Activated CD4-positive, CD25-positive, alpha-beta regulatory T cell treated with anti-CD3 and anti-CD28 coated beads, Interleukin-2, amount 50 U/mL, for 16 hours (primary cell): ENCODE measurements at places on chromosomes 3 and 15.

- DNase-seq: no peak
Observed at GRCh38 chr15:88985547-88986393, 72.6 kb upstream of the MFGE8 start.

DNA sequence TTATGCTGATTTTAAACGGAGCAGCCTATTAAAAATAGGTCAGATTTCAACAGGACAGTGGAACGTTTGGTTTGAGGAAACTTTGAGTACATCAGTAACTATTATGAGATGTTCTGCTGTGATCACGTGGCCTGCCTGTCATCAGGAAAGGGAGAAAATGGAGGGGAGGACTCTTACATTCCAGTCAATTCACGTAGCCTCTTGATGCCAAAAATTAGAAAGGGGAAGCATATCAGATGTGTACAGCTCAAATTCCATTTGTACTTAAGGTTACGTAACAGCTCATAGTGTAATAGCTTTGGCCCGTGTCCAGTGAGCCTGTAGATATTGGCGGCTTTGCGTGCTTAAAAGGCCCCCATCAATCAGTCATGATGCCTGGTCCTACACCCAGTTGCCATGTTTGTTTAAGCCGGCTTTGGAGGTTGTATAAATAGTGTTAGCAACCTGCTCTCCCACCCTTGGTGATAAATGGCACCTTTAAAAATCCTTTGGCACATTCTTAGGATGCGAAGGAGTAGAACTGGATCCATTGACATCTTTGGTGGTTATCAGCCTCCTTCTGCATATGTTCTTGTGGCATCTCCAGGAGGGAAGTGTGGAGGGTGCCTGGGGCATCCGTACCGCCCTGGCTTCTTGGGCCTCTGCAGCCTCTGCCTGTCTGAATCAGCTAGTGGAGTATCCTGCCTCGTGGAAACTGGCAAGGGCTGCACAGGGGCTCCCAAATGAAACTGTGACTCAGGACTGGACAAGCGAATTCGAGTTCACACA, 163.9 kb downstream of the THSD4 start:
- DNase-seq: no peak

DNA sequence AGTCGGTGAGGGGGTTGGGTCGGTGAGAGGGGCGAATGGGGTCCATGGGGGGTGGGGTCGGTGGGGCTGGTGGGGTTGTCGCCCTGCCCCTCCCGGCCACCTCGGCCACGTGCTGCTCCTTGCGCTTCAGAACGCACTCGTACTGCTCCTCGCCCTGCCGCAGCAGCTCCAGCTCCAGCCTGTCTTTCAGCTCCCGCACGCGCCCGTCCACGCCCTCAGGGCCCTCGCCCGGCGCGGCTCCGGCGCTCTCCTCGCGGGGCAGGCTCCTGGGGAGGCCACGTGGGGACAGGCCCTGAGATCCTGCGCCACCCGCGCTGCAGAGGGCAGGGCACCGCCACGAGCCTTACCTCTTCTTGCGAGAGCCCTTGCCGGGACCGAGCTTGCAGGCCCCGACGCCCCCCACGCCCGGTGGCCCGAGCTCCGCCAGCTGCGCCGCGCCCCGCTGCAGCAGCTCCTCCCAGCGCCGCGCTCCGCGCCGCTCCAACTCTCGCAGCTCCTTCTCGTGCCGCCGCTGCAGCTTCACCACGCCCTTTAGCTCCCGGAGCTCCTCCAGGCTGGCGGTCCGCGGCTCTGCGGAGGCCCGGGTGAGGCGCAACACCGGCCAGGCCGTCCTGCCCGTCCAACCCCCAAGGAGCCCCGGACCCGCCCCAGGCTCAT, 8.2 kb upstream of the ANKRD63 start:
- no peak for DNase-seq

- no peak for DNase-seq
Observed at GRCh38 chr15:62400778-62401177, 235.7 kb upstream of the C2CD4B start.

DNA sequence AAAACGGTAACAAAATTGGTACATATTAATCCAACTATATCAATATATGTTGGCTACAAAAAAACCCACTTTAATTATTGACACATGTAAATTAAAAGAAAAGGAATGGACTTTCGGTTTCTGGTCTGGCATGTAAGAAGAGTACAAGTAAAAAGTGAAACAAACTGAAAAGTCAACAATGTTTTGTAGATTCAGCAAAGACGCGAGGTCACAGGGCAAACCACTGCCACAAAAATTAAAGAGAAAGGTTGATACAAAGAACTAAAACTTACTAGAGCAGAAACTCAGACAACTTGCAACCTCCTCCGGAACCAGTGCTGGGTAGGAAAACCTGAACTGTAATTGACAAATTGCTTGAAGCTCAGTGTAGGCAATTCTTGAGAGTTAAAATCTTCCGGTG, 110.6 kb upstream of the ARPP21 start:
- no peak for DNase-seq

DNA sequence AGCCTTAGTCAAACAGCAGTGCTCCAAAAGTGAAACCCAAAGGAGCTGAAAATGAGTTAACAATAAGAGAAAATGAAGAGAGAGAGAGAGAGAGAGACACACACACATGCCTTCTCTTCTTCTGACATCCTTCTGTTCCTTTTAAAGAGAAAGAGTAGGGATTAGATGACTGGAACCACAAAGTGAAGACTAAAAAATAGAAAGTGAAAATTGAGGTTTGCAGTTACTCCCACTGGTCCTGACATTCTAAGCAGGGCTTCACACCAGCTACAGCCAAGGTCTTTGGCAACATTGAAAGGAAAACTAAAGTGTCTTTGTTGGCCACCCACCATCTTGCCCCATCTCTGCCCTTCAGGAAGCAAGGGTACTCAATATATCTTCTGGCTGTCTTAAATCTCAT, 59.2 kb downstream of the USP50 start:
- DNase-seq: no peak

DNA sequence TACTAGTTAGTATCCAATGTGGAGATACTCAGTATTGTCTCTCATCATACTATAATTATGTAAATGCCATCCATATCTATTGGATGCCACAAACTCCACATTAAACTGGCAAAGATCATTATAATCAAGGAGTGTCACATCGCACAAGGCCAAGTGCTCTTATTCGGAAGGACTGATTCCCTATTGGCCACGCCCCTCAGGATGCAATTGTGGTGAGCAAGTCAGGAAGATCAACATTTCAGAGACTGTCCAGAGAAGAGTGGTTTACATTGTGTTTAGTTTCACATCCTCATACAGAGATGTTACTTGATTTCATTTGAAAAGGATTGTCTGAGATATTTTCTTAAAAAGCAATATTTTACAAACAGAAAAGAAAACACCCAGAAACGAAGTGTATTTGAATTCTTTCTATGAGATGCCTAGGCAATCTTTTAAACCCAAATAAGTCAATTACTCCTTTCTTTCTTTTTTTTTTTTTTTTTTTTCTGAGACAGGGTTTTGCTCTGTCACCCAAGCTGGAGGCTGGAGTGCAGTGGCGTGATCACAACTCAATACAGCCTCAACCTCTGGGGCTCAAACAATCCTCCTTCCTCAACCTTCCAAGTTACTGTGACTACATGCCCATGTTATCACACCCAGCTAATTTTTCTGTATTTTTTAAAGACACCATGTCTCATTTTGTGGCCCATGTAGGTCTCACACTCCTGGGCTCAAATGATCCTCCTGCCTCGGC, 369.1 kb downstream of the RBMS3 start:
- no peak for DNase-seq

DNA sequence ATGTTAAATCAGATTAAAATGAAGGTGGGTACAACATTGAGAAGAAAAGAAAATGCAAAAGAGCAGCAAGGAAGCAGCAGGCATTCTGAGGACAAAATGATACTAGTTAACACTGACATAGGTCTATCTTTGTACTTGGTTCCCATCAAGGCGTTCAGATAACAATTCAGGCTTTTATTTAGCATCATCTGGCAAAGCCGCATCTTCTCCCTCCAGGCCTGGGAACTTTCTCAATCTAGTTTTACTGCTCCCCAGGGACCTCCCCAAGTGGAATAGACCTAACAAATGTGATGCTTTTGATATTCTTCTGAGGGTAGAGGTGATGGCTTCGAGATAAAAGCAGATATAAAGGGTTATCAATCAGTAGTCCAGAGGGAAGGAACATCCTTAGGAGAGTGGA, 130.6 kb downstream of the C3orf38 start:
- no peak for DNase-seq

DNA sequence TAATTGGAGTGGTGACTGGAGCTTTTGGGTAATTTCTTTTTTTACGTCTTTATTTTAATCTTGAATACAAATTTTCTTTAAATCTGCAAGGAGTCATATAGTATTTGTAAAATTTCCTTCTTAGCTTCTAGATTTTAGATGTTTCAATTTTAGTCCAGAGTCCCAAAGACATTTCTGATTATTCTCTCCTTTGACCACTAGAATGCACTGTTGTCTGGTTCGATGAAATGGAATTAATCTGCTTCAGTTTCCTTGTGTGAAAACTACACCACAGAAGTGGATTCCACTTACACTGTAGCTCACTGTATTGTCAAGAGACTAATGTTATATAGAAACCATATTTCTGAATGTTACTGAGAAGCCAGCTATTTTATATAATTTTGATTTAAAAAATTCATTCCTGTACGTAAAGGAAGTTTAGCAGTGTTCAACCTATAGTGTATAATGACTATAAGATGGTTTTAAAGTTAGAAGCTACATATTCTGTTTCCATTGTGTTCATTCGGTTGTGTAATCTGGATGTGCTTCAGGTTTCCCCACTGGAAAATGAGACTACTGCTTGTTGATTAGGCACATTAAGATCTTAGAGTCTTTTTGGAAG, 6.1 kb downstream of the GRAMD1C start:
- DNase-seq: no peak

GRCh38 chr3:181382656-181383055, 329.1 kb upstream of the SOX2 start:
- DNase-seq: no peak

- no peak for DNase-seq
Observed at GRCh38 chr3:130546920-130547679, 30.1 kb downstream of the COL6A6 start.

- no peak for DNase-seq
Observed at GRCh38 chr3:135147657-135148056, 352.6 kb downstream of the EPHB1 start.

DNA sequence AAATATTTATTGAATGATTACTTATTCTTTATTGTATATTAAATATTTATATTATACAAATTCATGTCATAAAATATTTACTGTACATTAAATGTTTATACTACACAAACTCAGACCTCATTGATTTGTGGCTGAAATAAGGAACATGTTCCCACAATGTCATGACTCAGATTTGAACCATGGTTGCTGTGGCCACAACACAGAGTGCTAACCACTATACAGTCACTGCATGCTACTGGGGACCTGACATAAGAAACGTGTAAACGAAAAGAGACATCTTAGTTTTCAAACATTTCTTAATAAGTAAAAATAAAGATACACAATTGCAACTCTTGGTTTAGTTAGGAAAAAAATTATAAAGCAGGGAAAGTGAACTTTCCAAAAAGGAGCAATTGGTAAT, 99.1 kb upstream of the AGTR1 start:
- no peak for DNase-seq

- DNase-seq: no peak
Observed at GRCh38 chr15:68887120-68887519, 43.2 kb upstream of the SPESP1 start.

DNA sequence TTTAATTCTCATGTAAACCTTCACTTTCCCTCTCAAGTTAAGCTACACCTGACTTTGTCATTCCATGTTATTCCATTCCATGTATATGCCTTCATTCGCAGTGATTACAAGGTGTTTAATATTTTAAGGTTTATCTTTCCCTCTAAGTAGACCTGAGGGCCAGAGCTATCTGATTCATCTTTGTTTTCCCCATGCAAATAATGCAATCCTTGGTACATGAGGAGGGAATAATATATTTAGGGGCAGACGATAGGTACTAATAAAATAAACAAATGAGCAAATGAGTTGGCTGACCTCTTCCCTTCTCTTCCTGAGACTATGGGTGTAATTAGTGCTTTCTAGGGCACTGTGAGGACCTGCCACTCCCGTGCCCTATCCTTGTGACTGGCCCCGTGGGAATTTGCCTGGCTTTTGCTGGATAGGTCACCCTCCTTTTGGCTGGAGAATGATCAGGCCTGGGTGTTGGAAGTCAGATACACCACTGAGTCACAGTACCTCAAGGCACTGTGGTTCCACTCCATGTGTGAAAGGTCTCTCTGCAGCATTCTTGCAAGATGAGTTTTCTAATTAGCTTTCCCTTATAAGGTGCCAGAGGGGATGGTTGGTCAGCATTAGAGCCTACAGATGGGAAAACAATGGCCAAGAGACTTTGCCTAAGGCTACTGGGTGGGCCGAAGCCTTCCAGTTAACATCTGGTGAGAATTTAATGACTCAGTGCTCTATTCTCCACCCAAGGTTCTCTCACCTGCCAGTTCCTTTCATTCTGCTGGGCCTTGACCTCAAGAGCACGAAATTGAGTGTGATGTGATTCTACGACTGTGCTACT, 183.2 kb downstream of the P3H2 start:
- DNase-seq: no peak

GRCh38 chr3:168086541-168087260, 9.0 kb downstream of the GOLIM4 start:
- no peak for DNase-seq

GRCh38 chr3:37988931-37989525, 1.6 kb upstream of the VILL start:
- no peak for DNase-seq

DNA sequence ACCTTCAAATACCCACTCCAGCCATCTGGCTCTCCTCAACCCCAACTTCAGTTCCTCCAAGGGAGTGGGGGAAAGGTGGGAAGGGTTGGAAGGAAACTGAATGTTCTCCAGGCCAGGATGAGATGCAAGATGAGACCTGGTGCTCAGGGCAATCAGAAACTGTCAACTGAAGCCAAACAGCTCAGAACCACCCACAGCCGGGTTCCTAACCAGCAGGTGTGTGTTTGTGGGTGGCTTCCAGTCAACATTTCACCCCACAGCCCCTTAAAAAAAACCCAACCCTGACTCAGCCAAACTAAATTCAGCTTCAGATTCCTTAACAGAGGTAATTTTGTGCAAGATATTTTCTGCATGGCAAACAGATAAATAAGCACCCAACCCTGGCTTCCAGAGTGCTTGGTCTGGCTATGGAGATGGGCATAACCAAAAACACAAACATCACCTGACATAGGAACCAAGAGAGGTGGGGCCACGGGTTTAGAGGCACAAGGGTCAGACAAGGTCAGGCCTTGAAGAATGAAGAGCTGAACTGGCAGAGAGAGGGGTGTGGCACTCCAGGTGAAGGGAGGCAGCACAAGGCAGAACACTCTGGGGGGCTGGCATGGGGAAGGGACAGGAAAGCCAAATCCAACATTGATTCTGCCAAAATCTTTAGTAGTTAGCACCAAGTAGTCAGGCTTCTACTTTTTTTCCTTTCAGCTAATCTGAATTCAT, 34.7 kb downstream of the ZNF445 start:
- DNase-seq: no peak

- no peak for DNase-seq
Observed at GRCh38 chr15:60389261-60390077, 8.3 kb downstream of the ANXA2 start.

DNA sequence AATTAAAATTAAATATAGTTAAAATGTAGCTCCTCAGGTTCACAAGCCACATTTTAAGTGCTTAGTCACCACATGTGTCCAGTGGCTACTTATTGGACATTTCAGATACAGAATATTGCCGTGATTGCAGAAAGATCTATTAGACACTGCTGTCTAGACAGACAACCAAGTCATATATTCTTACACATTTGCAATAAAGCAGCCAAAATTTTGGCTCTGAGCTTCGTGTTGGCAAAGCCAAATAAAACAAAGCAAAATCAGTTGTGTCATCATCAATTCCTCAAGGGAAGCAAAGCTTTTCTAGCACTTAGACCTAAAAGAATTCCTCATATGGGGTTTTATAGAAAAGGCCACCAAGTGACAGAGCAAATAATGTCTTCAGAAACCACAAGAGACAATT, 193.1 kb upstream of the LPP start:
- DNase-seq: no peak
